ENCODE measurements at places on chromosomes 2 and 18. TPM values are rescaled to one million over a fixed set of nuclear protein-coding genes. Genes with fewer than 3 reads are reported as not detected.
A peak's percentile ranks its signal among the peaks of the same experiment; 100 is the strongest.

DNA sequence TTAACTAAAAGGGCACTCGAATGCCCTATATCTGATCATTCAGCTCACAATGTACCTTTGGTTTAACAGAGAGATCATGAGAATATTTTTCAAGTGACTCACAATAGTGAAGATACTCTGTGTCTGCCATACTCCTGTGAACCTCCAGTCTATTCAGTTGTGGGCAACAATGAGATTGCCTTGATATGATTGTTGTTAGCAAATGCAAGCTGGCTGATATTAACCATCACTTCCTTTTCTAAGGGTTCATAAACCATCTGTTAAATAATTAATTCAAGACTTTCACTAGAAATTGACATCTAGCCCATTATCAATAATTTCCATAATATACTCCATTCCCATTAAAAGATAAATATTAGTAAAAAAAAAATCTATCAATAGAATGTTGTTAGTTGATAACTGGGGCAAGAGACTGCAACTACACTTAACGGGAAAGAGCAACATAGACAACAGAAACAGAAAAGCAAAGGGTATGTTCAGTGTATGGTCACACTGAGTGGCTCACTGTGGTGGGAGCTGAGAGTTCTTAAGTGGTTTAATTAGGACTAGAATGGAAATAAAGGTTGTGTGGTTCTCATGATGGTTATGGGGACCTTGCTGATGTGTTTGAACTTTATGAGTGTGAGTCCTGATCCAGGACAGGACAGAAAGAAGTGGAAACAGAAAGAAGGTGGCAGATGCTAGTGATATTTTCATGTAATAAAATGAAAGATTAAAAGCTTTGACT, 11.9 kb downstream of the IL18RAP start:
- H3K27ac ChIP-seq, result no peak overlapping the region
- peaks cover 6% of the 10 kb centered on the region for H3K4me1 ChIP-seq
- H3K4me3 ChIP-seq, result no peak overlapping the region
- H3K36me3 ChIP-seq, result no peaks in the 10 kb centered on the region

DNA sequence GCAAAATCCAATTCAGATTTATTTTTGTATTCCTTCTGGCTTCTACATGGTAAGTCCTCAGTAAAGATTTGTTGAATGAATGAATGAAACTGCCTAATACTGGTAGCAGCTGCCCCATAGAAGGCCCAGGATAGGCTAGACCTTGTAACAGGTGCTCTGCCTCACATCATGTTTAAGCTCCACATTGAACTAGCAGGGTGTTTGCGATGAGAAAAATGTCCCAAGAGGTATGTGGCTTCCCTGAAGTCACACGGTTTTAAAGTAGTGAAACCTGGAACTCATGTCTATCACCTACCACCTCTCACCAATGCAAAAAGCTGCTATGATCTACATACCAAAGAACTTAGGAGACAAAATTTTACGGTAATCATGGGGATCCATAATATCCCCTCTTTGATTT, 765 bp upstream of the LHCGR start:
- H3K36me3 ChIP-seq, result no peaks in the 10 kb centered on the region
- no peak for DNase-seq
- no peak overlapping the region for H3K27ac ChIP-seq
- peaks cover 5% of the 10 kb centered on the region for H3K4me1 ChIP-seq
- peaks cover 40% of the 10 kb centered on the region for H3K27me3 ChIP-seq

GRCh38 chr2:9634133-9634532, 3.3 kb upstream of the YWHAQ start:
- no peak for DNase-seq
- H3K4me3 ChIP-seq, result no peak overlapping the region
- H3K27ac ChIP-seq, result no peak overlapping the region
- H3K4me1 ChIP-seq, result peaks cover 13% of the 10 kb centered on the region
- no peaks in the 10 kb centered on the region for H3K36me3 ChIP-seq
- H3K27me3 ChIP-seq, result peaks cover 8% of the 10 kb centered on the region

GRCh38 chr2:218679119-218679518, 7.2 kb downstream of the STK36 start:
- no peak overlapping the region for H3K27ac ChIP-seq
- H3K4me3 ChIP-seq, result no peak overlapping the region
- H3K36me3 ChIP-seq, result peaks cover 15% of the 10 kb centered on the region
- DNase-seq, result no peak
- H3K27me3 ChIP-seq, result no peaks in the 10 kb centered on the region

- H3K36me3 ChIP-seq, result no peaks in the 10 kb centered on the region
- no peaks in the 10 kb centered on the region for H3K4me1 ChIP-seq
- no peak for DNase-seq
- H3K4me3 ChIP-seq, result no peak overlapping the region
Observed at GRCh38 chr2:110977403-110977802, 143.3 kb upstream of the BCL2L11 start.

GRCh38 chr2:9629222-9630116, 1.3 kb downstream of the YWHAQ start:
- H3K27ac ChIP-seq, result peak overlapping the region; percentile 96
- DNase-seq, result no peak
- peaks cover 14% of the 10 kb centered on the region for H3K36me3 ChIP-seq
- no peaks in the 10 kb centered on the region for H3K27me3 ChIP-seq
- H3K4me3 ChIP-seq, result peak overlapping the region; percentile 96

SULT1C2 gene
- not detected for polyA plus RNA-seq

CFAP65 gene
- polyA plus RNA-seq, result not detected

DNA sequence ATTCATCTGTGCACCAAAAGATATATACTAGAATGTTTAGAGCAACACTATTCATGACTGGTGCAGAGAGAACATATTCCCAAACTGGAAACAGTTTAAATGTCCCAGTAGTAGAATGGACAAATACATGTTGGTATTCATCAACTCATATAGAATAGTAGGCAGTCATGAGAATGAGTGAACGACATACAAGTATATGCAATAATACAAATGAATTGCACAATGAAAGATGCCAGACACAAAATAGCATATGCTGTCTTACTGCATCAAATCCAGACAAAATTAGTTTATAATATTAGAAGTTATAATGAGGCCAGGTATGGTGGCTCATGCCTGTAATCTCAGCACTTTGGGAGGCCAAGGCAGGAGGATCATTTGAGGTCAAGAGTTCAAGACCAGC, 8.3 kb upstream of the PRKAG3 start:
- H3K4me3 ChIP-seq, result no peak overlapping the region
- H3K27ac ChIP-seq, result no peak overlapping the region
- no peak for DNase-seq
- no peaks in the 10 kb centered on the region for H3K4me1 ChIP-seq

GRCh38 chr2:118834901-118835745, 12.3 kb downstream of the EN1 start:
- peaks cover 97% of the 10 kb centered on the region for H3K27me3 ChIP-seq
- peaks cover 18% of the 10 kb centered on the region for H3K4me1 ChIP-seq
- peak overlapping the region; percentile 85 for H3K4me3 ChIP-seq

ZAP70 gene
- polyA plus RNA-seq, result 1.9 TPM

DNA sequence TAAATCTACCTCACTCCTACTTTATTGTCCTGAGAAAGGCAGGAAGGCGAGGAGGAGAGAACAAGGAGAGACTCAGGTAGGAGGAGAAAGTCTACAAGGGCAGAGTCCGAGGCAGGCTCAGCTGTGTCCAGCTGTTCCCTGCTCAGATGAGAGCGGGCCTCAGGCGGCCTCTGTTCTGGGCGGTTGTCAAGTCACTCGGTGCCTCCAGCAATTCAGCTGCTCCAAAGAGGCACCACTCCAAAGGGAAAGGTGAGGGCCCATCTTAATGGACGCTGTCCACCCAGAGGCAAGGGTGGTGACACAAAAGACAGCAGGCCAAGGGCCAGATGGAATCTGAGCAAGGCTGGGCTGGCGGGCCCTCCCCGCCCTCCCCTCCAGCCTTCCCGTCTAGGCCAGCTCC, 101.4 kb upstream of the EPAS1 start:
- H3K4me3 ChIP-seq, result no peak overlapping the region
- peaks cover 7% of the 10 kb centered on the region for H3K4me1 ChIP-seq
- H3K27ac ChIP-seq, result no peak overlapping the region
- no peaks in the 10 kb centered on the region for H3K27me3 ChIP-seq
- DNase-seq, result no peak

- H3K4me3 ChIP-seq, result no peak overlapping the region
- H3K27ac ChIP-seq, result no peak overlapping the region
Observed at GRCh38 chr18:25099895-25100294, 252.1 kb downstream of the ZNF521 start.

GRCh38 chr2:18047213-18047611, 168.7 kb downstream of the KCNS3 start:
- no peaks in the 10 kb centered on the region for H3K4me1 ChIP-seq
- peaks cover 31% of the 10 kb centered on the region for H3K27me3 ChIP-seq
- no peaks in the 10 kb centered on the region for H3K36me3 ChIP-seq
- no peak overlapping the region for H3K27ac ChIP-seq
- H3K4me3 ChIP-seq, result no peak overlapping the region

GRCh38 chr2:88808652-88809051, 117.2 kb downstream of the RPIA start:
- DNase-seq, result no peak
- peaks cover 8% of the 10 kb centered on the region for H3K27me3 ChIP-seq
- H3K4me3 ChIP-seq, result no peak overlapping the region
- peaks cover 2% of the 10 kb centered on the region for H3K36me3 ChIP-seq
- no peak overlapping the region for H3K27ac ChIP-seq
- H3K4me1 ChIP-seq, result peaks cover 4% of the 10 kb centered on the region

DNA sequence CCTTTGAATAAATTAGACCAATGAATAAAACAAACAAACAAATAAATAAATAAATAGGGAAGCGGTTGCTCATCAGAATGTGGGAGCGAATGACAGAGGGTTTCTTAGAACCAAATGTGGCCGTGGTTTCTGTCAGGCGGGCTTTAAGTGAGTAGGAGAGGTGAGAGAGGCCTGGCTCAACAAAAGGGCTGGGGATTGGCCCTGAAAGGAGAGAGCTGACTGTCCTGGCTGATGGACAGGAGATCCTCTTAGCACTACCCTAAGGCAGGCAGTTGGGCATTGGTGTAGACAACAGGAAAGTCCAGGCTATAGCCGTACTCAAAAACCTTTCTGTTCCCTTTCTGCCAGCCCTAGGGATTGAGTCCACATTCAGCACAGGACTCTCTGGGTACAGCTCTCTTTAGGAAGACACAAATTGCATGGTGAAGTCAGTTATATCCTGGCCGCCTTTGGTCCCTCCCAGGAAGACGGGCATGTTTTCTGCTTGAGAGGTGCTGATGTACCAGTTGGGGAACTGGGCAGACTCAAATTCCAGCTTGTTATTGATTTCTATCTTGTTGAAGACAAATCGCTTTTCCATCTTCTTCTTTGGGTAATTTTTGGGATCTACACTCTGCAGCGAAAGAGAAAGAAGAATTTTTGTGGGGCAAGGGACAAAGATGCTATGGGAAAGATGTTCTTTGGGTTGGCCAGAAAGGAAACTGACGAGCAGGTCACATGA, 6.5 kb downstream of the IL1B start:
- no peak for DNase-seq
- peaks cover 5% of the 10 kb centered on the region for H3K27me3 ChIP-seq
- H3K4me3 ChIP-seq, result no peak overlapping the region
- H3K36me3 ChIP-seq, result no peaks in the 10 kb centered on the region

MYO5B gene
- polyA plus RNA-seq, result not detected

- H3K4me1 ChIP-seq, result no peaks in the 10 kb centered on the region
- no peak for DNase-seq
- H3K36me3 ChIP-seq, result no peaks in the 10 kb centered on the region
Observed at GRCh38 chr2:178258916-178259315, 64.6 kb downstream of the OSBPL6 start.

GRCh38 chr2:228768818-228769217, 502.3 kb downstream of the PID1 start:
- no peak overlapping the region for H3K4me3 ChIP-seq
- no peaks in the 10 kb centered on the region for H3K36me3 ChIP-seq
- no peak overlapping the region for H3K27ac ChIP-seq
- H3K27me3 ChIP-seq, result no peaks in the 10 kb centered on the region
- no peak for DNase-seq

KIF1A gene
- polyA plus RNA-seq, result not detected

CERKL gene
- polyA plus RNA-seq, result 20.8 TPM

DNA sequence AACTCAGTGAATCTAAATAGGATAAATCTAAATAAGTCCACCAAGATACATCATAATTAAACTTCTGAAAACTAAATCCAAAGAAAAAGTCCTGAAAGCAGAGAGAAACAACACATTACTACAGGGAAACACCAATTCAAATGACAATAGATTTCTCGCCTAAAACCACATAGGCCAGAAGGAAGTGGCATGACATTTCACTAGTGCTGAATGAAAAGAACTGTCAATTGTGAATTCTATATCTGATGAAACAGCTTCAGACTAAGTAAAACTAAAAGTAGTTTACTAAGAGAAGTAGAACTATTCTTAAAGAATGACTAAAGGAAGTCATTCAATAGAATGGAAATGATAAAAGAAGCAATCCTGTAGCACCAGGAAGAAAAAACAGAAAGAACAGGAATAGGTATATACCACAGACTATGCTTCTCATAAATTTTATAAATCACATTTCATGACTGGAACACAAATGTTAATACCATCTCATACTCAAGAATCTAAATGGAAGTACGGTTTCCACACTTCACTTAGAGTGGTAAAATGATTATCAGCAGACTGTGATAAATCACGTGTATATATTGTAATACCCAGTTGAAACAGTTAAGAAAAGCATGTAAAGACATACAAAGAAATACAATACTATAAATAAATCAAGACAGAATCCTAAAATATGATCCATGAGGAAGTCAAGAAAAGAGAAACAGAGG, 46.4 kb downstream of the ASXL2 start:
- H3K27me3 ChIP-seq, result no peaks in the 10 kb centered on the region
- H3K36me3 ChIP-seq, result peaks cover 31% of the 10 kb centered on the region
- peaks cover 6% of the 10 kb centered on the region for H3K4me1 ChIP-seq
- no peak overlapping the region for H3K27ac ChIP-seq
- DNase-seq, result no peak

GRCh38 chr2:234410526-234410925, 86.4 kb downstream of the ARL4C start:
- H3K4me3 ChIP-seq, result no peak overlapping the region
- DNase-seq, result no peak
- peaks cover 6% of the 10 kb centered on the region for H3K27me3 ChIP-seq
- H3K4me1 ChIP-seq, result peaks cover 42% of the 10 kb centered on the region

DNA sequence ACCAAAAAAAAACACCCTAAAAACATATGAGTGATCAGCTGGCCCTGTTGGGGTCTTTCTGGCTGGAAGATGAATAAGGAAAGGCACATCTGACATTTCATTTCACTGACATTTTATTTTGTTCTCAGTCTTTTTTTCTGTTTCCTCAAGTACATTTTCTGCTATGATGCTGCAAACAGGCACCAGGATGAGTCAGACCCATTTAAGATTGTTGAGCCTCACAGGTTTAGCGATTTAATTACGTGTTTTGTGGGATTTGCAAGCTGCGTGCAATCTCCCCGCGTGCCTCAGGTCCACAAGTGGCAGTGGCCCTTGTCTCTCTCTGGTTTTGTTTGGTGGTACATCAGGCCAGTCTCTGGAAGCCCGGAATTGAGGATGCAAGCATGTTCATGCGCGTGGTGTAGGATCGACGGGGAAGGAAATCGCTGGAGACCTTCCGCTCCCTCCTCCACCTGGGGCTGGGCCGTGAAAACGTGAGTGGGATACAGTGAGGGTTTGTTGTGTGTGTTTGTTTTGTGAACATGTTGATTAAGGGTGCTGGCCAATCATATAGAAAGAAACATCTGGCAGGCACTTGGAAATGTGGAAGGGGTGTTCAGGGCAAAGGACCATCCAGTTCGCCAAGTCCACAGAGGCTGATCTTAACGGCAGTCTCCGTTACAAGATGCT, 120.2 kb upstream of the ZNF516 start:
- DNase-seq, result no peak
- H3K27ac ChIP-seq, result no peak overlapping the region
- no peaks in the 10 kb centered on the region for H3K36me3 ChIP-seq
- no peak overlapping the region for H3K4me3 ChIP-seq

IL1RL2 gene
- polyA plus RNA-seq, result not detected

GRCh38 chr2:5609201-5609600, 83.0 kb upstream of the SOX11 start:
- H3K27me3 ChIP-seq, result no peaks in the 10 kb centered on the region
- H3K4me3 ChIP-seq, result no peak overlapping the region
- no peaks in the 10 kb centered on the region for H3K36me3 ChIP-seq
- no peak overlapping the region for H3K27ac ChIP-seq
- no peak for DNase-seq

Data from naive B cell (primary cell).